DMS153 (cell line): ENCODE measurements at places on chromosomes 16 and 17.

GRCh38 chr17:22286337-22287041 is 594.2 kb downstream of the KCNJ18 start:
- no peak for DNase-seq

- no peak for DNase-seq
Measured at GRCh38 chr17:44004077-44004760, at the start of gene NAGS. NAGS (plus strand) TSS chr17:44004622; CDS start chr17:44004664, 42 bp downstream.

DNA sequence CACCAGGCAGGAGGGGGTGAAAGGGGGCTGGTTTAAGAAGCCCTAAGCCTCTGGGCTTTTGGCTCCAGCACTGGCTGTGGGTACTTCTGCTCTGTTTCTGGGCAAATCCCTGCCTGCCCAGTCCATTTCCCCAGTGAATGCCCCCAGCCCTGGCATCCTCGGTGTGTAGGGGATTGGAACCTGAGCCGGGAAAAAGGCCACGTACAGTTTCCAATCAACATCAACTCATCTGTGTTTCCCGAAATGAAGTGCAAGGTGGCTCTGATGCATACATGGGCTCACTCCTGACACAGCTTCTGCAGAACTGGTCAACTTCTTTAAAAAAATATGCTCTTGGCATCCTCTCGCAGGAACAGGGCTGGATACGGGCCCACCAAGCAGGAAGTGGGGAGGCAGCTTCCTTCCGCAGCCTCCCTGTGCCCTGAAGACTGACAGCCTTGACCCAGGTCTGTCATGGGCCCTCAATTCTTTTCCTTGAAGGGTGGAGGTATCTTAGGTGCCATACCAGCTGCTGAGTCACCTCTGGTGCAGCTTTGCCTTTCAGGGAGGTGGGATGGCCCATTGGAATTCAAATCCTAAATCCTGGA is 73.3 kb downstream of the N4BP1 start:
- no peak for DNase-seq

GRCh38 chr17:16987830-16988601 is 16.1 kb upstream of the TNFRSF13B start:
- DNase-seq: no peak

DNA sequence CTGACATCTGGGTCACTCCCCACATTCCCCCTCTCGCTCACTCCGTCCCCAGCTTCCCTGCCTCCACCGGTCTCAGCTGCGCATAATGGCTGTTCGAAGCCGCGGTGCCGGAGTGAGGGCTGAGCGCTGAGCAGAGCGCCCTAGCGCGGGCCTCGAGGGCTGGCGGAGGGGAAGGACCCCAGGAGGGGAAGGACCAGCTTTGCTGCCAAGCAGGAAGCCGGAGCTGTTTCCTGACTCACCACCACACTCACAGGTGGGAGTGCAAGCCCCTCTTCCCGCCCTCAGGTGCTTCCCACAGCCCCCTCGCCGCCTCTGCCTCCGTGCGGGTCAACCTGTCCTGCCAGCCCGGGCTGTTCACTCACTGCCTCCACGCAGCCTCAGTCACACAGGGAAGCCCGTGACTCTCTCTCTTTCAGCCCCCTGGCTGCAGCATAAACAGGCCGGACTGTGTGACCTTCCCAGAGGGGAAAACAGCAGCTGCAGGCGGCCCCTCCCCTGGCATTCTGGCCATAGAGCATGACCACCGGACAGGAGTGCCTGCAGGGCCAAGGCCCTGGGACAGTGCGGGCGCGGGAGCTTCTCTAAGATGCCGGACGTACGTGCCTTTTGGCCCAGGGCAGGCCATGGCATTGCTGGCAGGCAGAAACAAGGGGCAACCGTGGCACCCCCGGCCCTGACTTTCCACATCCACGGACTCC is 23.7 kb downstream of the SLC43A2 start:
- no peak for DNase-seq

- no peak for DNase-seq
Measured at GRCh38 chr17:2977157-2977556, 86.2 kb downstream of the OR1D5 start.

DNA sequence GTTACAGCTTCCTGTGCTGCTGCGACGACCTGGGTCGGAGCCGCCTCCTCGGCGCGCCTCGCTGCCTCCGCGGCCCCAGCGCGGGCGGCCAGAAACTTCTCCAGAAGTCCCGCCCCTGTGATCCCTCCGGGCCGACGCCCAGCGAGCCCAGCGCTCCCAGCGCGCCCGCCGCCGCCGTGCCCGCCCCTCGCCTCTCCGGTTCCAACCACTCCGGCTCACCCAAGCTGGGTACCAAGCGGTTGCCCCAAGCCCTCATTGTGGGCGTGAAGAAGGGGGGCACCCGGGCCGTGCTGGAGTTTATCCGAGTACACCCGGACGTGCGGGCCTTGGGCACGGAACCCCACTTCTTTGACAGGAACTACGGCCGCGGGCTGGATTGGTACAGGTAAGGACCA is 746 bp downstream of the HS3ST2 start:
- no peak for DNase-seq

- no peak for DNase-seq
Measured at GRCh38 chr16:1831186-1832075, 4.4 kb downstream of the FAHD1 start.

DNA sequence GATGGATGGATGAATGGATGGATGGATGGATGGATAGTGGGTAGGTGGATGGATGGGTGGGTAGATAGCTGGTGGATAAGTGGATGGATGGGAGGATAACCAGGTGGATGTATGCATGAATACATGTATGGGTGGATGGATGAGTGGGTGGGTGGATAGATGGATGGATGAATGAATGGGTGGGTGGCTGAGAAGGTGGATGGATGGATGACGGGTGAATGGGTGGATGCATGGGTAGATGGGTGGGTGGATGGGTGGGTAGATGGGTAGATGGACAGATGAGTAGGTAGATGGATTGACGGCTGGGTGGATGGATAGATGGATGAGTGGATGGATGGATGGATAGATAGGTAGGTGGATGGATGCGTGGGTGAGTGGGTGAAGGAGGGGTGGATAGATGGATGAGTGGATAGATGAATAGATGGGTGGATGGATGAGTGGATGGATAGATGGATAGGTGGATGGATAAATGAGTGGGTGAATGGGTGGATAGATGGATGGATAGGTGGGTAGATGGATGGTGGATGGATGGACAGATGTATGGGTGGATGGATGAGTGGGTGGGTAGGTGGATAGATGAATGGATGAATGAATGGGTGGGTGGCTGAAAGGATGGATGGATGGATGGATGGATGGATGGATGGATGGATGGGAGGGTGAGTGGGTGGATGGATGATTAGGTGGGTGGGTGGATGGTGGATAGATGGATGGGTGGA is 50.1 kb upstream of the ZC3H18 start:
- no peak for DNase-seq

- DNase-seq: no peak
Measured at GRCh38 chr17:13520899-13521572, 80.7 kb downstream of the HS3ST3A1 start.

DNA sequence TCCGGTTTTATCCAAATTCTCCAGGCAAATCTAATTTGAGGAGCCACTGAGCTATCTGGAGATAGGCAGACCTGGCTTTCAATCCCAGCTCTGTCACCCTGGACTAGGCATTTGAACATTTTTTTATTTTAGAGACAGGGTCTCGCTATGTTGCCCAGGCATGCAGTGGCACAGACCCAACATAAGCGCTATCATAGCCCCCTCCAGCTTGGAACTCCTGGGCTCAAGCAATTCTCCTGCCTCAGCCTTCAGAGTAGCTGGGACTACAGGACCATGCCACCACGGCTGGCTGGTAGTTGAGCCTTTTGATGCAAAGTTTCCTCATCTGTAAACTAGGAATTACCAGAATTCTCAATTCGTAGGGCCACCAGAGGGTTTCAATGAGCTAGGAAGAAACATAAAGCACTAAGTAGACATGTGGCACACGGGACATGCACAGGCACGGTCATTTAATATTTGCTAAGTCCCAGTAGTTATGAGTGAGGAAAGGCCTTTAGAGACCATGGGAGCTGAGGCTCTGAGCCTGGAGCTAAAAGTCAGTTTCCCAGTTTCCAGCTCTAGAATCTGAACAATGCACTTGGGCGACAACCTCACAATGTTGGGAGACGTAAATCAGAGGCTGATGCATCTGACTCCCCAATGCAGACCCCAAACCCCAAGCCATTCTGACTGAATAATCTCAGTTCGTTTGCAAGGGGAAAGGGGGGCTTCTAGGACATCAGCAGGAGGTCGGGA is 1.1 kb downstream of the ELOB start:
- DNase-seq: no peak
